ENCODE measurements at places on chromosomes 12 and 14.
A peak's percentile ranks its signal among the peaks of the same experiment; 100 is the strongest.

GRCh38 chr14:101185073-101185835 lies 281.7 kb upstream of the RTL1 start:
- DNase-seq = no peak

DNA sequence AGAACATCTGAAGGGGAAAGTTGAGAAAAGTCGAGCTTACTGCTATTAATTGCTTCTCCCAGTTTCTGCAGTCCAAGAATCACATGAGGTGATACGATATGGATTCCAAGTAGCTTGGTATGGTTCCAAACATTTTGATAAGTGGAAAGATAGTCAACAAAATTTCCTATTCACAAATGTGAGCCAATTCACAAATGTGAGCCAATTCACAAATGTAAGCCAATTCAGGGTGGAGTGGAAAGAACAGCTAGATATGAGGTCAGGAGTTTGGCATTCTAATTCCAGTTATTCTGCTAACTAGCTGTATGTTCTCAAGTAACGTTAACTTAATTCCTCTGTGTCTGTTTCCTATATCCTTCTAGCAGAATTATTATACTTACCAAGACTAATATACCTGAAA lies 37.6 kb upstream of the DHRS4 start:
- DNase-seq = no peak

GRCh38 chr14:35934499-35934898 lies 108.4 kb downstream of the BRMS1L start:
- no peak for DNase-seq

DNA sequence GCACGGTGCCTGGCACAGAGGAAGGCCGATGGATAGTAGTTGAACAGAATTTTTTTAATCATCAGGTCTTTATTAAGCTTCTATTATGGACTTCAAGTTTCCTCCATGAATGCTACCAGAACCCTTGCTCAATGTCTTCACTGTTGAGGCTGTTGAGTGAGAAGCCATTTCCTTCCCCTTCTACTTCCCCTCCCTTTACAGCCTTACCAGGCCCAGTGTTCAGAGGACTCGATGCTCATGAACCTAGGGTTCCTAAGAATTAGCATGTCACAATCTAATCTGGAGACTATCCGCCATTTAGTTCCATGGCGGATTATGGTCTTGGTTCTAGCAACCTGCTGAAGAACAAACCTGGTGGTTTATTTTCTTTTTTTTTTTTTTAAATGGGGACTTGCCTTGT lies 17.7 kb downstream of the ETV6 start:
- no peak for DNase-seq

- no peak for DNase-seq
Measured at GRCh38 chr12:97260786-97261185, 201.8 kb upstream of the RMST start.

- no peak for DNase-seq
Measured at GRCh38 chr14:94643316-94644101, 31.3 kb downstream of the SERPINA3 start.

- DNase-seq = no peak
Measured at GRCh38 chr12:130795906-130796305, 43.1 kb downstream of the STX2 start.

- DNase-seq = no peak
Measured at GRCh38 chr12:11962860-11963259, 107.9 kb upstream of the BCL2L14 start.

DNA sequence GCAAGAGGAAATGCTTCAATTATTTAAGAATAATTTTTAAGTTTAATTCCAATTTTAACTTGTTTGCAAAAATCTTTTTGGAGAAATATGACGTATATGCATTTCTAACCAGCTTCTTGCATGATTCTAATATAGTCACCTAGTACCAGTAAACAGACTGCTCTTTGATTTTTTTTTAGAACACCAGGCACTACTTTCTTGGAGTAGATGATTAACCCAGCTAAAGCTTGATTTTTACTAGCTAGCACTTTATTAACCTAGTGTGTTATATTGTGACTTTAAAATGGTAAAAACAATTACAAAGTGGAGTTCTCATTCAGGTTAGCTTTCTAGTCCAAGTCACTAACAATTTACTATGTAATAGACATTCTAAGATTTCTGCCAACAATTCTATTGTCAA lies 32.6 kb upstream of the FGD4 start:
- DNase-seq = no peak

GRCh38 chr12:116138781-116139180 lies 138.7 kb downstream of the MED13L start:
- DNase-seq = peak; percentile 41

- no peak for DNase-seq
Measured at GRCh38 chr12:76337583-76337982, 10.6 kb downstream of the BBS10 start.
